ENCODE measurements at places on chromosomes 3 and 15. TPM values are rescaled to one million over a fixed set of nuclear protein-coding genes. Genes with fewer than 3 reads are reported as not detected.

THBS1 gene
- total RNA-seq, result 1.4 TPM

- peaks cover 10% of the 10 kb centered on the region for H3K4me1 ChIP-seq
- DNase-seq, result no peak
These were observed 72.7 kb upstream of the ATP13A3 start for GRCh38 chr3:194559530-194559929.

DNA sequence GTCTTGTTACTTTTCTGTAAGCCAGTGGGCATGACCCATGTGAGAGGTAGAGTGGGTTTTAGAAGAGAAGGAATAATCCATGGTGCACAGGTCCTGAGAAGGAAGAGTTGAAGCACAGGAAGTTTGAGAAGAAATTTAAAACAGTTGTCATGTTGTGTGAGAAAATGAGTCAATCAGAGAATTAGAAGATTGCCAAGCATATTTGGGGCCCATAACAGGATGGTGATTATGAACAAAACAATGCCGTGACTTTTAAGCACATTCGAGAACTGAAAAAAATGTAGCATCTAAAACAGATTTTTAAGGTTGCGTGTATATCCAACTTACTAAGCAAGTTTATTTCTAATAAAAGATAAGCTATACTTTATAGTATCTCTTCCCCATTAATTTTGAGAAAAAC lies 198.7 kb downstream of the RORA start:
- H3K27me3 ChIP-seq, result peaks cover 19% of the 10 kb centered on the region
- no peak overlapping the region for H3K4me3 ChIP-seq
- H3K36me3 ChIP-seq, result no peaks in the 10 kb centered on the region
- DNase-seq, result no peak

DNA sequence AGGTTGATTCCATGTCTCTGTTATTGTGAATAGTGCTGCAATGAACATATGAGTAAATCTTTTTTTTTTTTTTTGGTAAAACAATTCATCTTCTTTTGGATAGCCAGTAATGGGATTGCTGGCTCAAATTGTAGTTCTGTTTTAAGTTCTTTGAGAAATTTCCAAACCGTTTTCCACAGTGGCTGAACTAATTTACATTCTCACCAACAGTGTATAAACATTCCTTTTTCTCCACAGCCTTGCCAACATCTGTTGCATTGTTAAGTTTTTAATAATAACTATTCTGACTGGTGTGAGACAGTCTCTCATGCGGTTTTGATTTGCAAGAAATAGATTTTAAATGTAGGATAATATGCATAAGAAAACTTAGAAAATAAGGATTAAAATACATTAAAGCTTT lies 279.0 kb upstream of the EPHA3 start:
- no peaks in the 10 kb centered on the region for H3K27me3 ChIP-seq
- H3K27ac ChIP-seq, result no peak overlapping the region
- no peaks in the 10 kb centered on the region for H3K36me3 ChIP-seq
- no peaks in the 10 kb centered on the region for H3K4me1 ChIP-seq
- H3K4me3 ChIP-seq, result no peak overlapping the region

MESD gene
- 27.6 TPM for total RNA-seq

DNA sequence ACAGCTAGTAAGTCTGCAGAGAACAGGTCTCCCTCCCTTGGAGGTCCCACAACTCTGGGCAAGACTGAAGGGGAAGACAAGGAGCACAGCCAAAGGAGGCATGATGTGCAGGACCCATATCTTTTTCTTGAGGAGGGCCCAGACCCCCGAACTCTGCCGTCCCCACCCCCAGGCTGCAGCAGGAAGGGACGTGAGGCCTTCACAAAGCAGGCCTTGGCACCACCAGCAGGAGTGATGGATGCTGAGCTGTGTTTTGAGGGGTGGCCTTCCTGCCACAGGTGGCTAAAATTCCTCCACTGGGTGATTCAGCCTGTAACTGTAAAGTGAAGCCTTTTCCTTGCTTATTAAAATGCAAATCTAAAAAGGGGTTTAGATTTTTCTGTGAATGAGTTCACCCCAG lies 8.6 kb downstream of the PLA2G4D start:
- DNase-seq, result no peak
- peaks cover 8% of the 10 kb centered on the region for H3K4me1 ChIP-seq
- H3K27me3 ChIP-seq, result peaks cover 27% of the 10 kb centered on the region
- no peak overlapping the region for H3K4me3 ChIP-seq
- H3K36me3 ChIP-seq, result no peaks in the 10 kb centered on the region

- no peaks in the 10 kb centered on the region for H3K27me3 ChIP-seq
- DNase-seq, result peak; percentile 82
- peak overlapping the region; percentile 49 for H3K4me3 ChIP-seq
- H3K4me1 ChIP-seq, result peaks cover 63% of the 10 kb centered on the region
- peaks cover 38% of the 10 kb centered on the region for H3K36me3 ChIP-seq
- peak overlapping the region; percentile 100 for H3K27ac ChIP-seq
These were observed 53.6 kb upstream of the BCL6 start for GRCh38 chr3:187798531-187799530.

DNA sequence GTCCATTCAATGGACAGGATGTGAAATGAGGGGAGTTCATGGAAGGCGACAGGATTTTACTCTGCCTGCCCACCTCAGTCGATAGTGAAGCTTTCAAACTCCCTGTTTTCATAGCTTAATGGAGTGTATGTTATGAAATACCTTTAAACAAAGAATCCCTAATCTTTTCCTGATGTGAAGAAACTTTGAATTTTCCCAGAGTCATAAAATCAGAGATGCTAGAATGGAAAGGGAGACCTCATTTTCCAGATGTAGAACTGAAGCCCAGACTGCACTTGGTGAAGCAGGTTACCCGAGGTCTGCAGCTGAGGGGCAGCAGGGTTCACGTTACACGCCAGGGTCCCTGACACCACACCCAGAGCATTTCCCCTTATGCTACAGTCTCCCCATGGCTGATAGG lies 34.7 kb upstream of the LACTB start:
- no peaks in the 10 kb centered on the region for H3K36me3 ChIP-seq
- peaks cover 5% of the 10 kb centered on the region for H3K27me3 ChIP-seq
- peaks cover 1% of the 10 kb centered on the region for H3K4me1 ChIP-seq
- H3K27ac ChIP-seq, result no peak overlapping the region
- no peak for DNase-seq
- H3K4me3 ChIP-seq, result no peak overlapping the region

GRCh38 chr3:112327371-112327951 lies 5.5 kb upstream of the CD200 start:
- no peak overlapping the region for H3K4me3 ChIP-seq
- H3K27ac ChIP-seq, result no peak overlapping the region
- no peak for DNase-seq
- H3K27me3 ChIP-seq, result peaks cover 13% of the 10 kb centered on the region
- H3K4me1 ChIP-seq, result peaks cover 4% of the 10 kb centered on the region
- H3K36me3 ChIP-seq, result no peaks in the 10 kb centered on the region

- no peak overlapping the region for H3K4me3 ChIP-seq
- H3K27me3 ChIP-seq, result no peaks in the 10 kb centered on the region
- DNase-seq, result no peak
- peaks cover 12% of the 10 kb centered on the region for H3K4me1 ChIP-seq
These were observed 37.2 kb downstream of the GOLGA6A start for GRCh38 chr15:74045184-74045583.

CHRNB4 gene
- total RNA-seq, result not detected

GRCh38 chr15:90063770-90064247 lies 38.5 kb downstream of the IDH2 start:
- peaks cover 25% of the 10 kb centered on the region for H3K4me1 ChIP-seq
- H3K27ac ChIP-seq, result no peak overlapping the region
- no peaks in the 10 kb centered on the region for H3K27me3 ChIP-seq
- H3K4me3 ChIP-seq, result no peak overlapping the region

- no peak overlapping the region for H3K27ac ChIP-seq
- H3K4me3 ChIP-seq, result no peak overlapping the region
- peaks cover 2% of the 10 kb centered on the region for H3K27me3 ChIP-seq
- peaks cover 1% of the 10 kb centered on the region for H3K36me3 ChIP-seq
These were observed 54.0 kb downstream of the CHCHD6 start for GRCh38 chr3:126758026-126758425.

DNA sequence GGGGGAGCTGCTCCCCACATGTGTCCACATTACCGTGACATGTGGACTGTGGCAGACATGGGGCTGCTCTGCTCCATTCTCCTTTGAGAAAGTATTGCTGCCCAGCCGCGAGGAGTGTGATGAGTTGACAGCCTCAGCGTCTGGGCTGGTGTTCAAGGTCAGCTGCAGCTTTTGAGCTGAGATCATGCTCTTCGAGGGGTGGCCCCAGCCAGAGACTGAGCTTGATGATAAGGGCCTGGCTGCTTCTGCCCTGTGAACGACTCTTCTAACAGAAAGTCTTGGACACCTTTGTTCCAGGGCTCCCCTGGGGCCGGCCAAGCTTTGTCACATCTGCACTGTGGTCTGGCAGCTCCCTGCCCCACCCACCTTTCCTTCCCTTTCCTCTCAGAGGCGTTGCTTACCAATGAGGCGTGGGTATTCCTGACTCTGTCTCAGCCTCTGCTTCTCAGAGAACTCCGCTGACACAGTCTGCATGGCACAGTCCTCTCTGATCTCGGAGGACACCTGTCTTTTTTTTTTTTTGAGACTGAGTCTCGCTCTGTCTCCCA lies 86.6 kb downstream of the CHRD start:
- no peak overlapping the region for H3K27ac ChIP-seq
- peaks cover 2% of the 10 kb centered on the region for H3K4me1 ChIP-seq
- no peak overlapping the region for H3K4me3 ChIP-seq

ADGRG7 gene
- not detected for total RNA-seq

DNA sequence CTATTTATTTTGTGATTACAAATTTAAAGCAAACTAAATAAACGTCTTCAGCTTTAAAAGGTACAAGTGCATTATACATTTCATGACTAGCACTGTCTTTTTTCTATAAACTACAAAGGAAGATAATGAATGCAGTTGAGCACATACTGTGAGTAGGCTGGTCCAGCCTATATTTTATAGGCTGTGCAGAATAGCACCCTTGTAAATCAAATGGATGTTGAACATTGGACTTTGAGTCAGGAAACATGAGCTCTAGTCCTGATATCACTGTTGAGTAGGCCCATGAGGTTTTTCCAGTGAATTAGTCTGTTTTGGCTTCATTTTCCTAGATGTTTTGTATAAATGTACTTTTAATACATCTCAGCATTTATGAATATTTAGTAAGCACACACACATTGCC lies 447.3 kb upstream of the KCNMB2 start:
- H3K27me3 ChIP-seq, result no peaks in the 10 kb centered on the region
- H3K4me1 ChIP-seq, result peaks cover 2% of the 10 kb centered on the region
- H3K27ac ChIP-seq, result no peak overlapping the region
- DNase-seq, result no peak
- H3K4me3 ChIP-seq, result no peak overlapping the region
- H3K36me3 ChIP-seq, result no peaks in the 10 kb centered on the region

DNA sequence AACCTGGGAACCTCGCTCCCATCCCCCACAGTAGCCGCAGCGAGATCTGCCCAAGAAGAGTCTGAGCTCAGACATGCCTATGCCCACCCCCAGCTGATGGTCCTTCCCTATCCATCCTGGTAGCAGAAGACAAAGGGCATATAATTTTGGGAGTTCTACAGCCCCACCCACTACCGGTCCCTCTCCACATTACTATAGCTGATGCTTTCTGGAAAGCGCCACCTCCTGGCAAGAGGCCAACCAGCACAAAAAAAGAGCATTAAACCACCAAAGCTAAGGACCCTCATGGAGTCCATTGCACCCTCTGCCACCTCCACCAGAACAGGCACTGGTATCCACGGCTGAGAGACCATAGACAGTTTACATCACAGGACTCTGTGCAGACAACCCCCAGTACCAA lies 168.4 kb downstream of the MEGF11 start:
- peaks cover 34% of the 10 kb centered on the region for H3K27me3 ChIP-seq
- H3K27ac ChIP-seq, result no peak overlapping the region
- peak; percentile 46 for DNase-seq
- no peak overlapping the region for H3K4me3 ChIP-seq
- H3K4me1 ChIP-seq, result no peaks in the 10 kb centered on the region

DNA sequence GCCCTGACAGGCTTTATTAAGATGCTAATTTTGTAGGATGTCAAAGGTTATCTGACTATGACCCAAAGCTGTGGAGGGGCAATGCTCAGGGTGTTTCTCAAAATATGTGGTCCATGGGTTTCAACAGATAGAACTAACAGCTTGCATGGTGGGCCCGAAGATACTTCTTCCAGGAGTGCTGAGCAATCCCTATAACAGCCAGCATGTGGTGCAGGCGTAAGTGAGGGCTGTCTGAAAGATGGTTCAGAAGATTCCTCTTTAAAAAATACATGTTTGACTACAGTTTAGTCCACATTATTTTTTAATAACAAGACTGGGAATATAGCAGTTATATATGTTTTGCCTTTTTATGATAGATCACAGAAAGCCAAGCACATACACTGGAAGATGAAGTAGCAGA lies 7.6 kb downstream of the SCG3 start:
- peaks cover 20% of the 10 kb centered on the region for H3K4me1 ChIP-seq
- H3K27ac ChIP-seq, result no peak overlapping the region
- DNase-seq, result no peak

DNA sequence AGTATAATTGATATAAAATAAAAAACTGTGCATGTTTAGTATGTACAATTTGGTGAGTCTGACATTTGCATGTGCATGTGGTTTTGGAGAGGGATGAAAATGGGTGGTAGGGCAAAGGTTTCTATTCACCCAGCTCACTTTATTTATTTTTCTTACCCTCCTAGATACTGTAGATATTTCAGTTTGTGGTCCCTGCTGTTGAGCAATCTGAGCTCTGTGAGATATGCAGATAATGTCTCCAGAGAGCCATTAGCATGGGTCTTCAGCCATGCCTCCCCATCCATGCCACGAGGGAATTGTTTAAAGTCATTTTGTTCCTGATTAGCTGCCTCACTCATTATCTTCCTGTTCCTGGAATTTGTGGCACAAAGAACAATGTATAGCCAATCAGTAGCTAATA lies 44.4 kb upstream of the B3GALNT1 start:
- DNase-seq, result no peak
- H3K4me3 ChIP-seq, result no peak overlapping the region
- H3K36me3 ChIP-seq, result no peaks in the 10 kb centered on the region
- H3K27me3 ChIP-seq, result peaks cover 16% of the 10 kb centered on the region

DNA sequence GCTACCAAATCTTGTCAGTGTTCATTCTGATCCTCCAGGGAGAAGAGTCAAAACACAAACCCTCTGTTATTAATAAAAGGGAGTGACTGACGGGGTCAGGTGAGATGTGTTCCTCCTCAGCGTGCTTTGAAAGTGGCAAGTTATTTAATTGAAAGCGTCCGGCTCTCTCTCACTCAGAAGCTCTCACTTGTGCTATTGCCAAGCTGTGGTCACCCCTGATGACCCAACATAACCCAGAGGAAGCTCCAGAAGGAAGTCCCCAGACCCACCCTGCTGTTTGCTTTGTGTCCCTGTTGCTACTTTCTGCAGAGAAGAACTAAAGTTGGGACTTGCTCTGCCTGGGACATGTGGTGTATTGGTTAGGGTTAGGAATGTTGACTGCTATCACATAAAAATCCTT lies 235.6 kb downstream of the EDEM1 start:
- H3K4me1 ChIP-seq, result no peaks in the 10 kb centered on the region
- H3K27ac ChIP-seq, result no peak overlapping the region
- no peaks in the 10 kb centered on the region for H3K36me3 ChIP-seq
- no peak overlapping the region for H3K4me3 ChIP-seq
- peaks cover 3% of the 10 kb centered on the region for H3K27me3 ChIP-seq

DNA sequence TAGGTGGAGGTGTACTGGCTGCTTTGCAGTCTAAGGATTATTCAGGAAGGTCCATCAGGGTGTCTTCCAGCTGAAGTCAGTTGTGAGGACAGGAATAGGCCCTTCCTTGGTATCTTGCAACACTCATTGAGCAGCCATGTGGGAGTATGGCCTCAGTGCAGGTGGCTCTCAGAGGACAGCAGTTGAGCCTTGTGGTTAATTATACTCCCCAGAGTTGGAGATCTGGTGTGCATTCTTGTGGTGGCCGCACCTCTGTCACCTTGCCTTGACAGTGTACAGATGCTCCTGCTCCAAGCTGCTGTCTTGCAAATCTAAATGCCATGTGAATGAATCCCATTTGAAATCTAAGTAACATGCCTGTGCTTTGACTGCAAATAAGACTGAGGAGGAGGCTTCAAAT lies 339.9 kb upstream of the BCHE start:
- no peaks in the 10 kb centered on the region for H3K4me1 ChIP-seq
- no peak overlapping the region for H3K4me3 ChIP-seq
- no peak overlapping the region for H3K27ac ChIP-seq
- H3K27me3 ChIP-seq, result no peaks in the 10 kb centered on the region
